ENCODE measurements at places on chromosomes 3 and 15.

DNA sequence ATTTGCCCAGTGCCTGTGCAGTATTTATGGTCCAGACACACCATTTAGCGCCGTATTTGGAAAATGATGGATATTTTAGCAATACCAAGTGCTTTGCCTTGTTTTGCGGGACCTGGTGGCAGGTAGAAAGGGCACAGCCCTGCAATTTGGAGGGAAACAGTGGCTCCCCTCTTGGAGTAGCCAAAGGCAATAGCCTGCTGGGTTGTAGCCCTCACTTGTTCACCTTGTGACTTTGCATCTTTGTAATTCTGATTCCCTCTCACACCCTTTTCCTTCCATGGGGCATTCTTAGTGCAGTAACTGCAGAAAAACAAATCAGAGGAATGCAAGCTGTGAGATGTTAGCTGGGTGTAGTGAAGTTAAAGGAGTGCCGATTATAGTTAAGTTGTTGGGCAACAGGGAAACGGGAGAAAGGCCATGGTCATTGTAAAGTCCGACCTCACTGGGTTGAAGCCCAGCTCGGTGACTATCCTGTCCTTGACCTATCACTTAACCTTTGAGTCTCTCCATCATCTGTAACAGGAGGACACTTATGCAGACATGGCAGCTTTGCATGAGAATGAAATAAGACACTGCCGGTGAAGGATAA lies 131.0 kb upstream of the KLHL25 start:
- no peak for DNase-seq

DNA sequence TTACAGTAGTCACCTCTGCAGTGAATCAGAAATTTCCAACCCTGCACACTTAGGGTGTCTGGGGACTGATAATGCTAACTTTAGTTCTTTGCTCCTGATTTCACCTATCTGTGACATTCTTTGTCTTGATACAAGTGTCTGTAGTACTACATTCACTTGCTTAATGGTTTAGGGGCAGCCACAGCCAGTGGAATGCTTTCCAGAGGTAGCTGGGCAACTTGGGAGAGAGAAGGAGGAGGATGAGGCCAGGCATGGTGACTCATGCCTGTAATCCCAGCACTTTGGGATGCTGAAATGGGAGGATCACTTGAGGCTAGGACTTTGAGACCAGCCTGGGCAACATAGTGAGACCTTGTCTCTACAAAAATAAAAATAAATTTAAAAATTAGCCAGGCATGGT lies 8.5 kb downstream of the BAHD1 start:
- no peak for DNase-seq

DNA sequence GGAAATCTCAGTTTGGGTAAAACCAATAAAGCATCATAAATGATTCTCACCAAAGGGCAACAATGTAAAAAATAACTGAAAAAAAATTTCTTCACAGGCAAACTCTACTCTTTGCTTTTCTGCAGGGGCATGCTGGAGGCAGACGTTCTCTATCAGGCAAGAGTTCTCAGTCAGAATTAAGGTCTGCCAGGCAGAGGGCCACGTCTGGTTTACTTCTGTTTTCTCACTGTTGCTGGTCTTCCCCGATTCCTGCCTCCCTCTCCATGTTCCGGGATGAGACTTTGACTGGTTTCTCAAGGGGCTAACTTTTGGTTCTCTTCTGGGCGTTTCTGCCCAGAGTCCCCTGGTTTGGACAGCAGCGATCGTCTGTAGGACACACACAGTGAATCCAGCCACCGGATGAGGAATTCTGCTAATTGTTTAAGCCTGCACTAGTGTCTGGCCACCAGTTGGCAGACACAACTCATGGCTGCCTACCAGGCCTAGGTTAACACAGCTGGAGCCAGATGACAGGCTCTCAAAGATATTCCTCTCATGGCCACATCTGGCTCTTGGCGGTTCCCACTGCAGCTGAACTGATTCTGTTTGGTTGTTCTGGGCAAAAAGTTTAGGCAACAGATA lies 273.1 kb downstream of the FOXP1 start:
- no peak for DNase-seq

GRCh38 chr15:69834761-69835160 lies 263.0 kb downstream of the TLE3 start:
- no peak for DNase-seq

- DNase-seq = no peak
These were observed 232.9 kb upstream of the RGMA start for GRCh38 chr15:93321881-93322282.

GRCh38 chr3:105254154-105254553 lies 112.6 kb upstream of the ALCAM start:
- no peak for DNase-seq

DNA sequence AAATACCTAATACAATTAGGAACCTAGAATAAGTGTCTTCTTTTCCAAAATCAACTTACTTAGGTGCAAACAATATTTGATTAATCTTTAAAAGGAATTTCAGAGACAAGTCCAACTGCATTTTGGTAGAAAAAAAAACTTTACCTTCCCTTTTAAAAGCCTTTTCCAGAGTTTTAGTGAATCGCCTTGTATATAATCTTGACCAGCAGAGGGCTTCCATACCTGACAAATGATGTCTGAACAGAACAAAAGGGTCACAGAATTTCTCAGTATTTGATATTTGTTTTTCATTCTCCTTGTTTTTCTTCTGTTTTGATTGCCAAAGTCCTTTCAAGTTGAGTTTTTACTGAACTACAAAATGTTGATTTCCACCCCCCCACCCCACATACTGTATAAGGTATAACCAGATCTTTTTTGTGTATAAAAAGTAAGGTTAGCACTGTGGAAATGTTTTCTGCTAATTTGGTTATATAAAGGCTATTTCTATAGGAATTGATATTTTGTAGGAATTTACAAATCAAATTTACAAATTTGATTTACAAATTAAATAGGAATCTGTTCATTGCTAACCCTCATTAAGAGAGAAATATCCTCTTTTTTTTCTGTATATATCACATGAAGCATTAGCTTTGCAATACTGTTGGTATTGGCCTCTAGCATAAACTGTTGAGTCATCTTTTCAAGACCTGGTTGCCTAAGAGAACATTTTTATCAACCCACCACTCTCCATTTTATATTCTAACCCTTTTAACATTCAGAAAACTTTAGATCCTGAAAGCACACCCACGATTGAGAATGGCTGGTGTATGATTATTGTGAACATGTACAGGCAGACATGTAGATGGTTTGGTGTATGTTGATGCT lies 464.1 kb upstream of the RARB start:
- no peak for DNase-seq

DNA sequence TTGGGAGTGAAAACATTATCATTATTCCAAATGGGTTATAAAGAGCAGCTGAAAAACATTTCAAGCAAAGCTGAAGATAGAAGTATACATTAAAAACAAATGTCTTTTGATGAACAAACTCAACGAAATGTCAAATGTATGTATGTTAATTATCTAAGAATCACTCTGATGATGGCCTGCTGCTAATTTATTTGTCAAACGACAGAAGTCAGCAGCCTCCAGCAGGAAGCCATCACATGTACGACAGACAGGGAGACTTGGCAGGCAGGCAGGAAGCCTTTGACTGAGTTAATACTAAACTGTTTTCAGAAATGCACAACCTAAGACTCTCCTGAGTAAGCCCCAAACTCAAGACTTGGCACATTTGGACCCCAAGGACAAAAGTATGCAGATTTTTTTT lies 491.1 kb downstream of the ZNF385D start:
- DNase-seq = no peak

All from KG1 (cell line).